Frontal cortex (tissue), 4 donors: ENCODE measurements at places on chromosomes 1 and 21. TPM values are rescaled to one million over a fixed set of nuclear protein-coding genes. Genes with fewer than 3 reads are reported as not detected.

Gene PAQR7
- total RNA-seq = 8.6 TPM

Gene ANGPTL1
- 2.0 TPM for total RNA-seq

GRCh38 chr1:230819976-230820375, 48.3 kb downstream of the C1orf198 start:
- DNase-seq = no peak

- DNase-seq = no peak
Measured at GRCh38 chr1:18021242-18021641, 86.4 kb upstream of the IGSF21 start.

DNA sequence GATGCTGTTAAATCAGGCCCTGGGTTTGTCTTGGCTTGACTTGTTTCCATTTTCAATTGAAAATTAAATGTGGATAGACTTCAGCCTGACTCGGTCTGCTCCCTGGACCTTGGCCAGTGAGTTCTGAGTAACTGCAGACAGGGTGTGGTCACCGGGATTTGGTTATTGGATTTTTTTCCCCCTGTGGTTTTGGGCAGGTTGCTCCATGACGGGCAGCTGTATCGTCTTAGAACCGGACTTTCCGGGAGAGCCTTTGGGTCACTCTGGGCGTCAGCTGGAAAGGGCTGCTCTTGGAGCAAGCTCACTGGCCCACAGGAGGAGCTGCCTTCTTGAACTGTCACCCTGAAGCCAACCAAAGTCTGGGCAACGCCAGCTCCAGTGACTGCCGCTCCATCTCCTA, 75.0 kb downstream of the CLIC6 start:
- DNase-seq = no peak

- DNase-seq = no peak
Measured at GRCh38 chr1:15038232-15039016, 115.1 kb upstream of the TMEM51 start.

Gene TIE1
- total RNA-seq = 6.9 TPM

Gene CRP
- not detected for total RNA-seq

GRCh38 chr1:25111706-25112105, 120.6 kb downstream of the SYF2 start:
- DNase-seq = no peak

Gene LAMC2
- 2.0 TPM for total RNA-seq
